Dorsolateral prefrontal cortex (tissue), 122 donors: ENCODE measurements at places on chromosomes 2 and 18.

GRCh38 chr2:236903978-236904377, 181.7 kb upstream of the COPS8 start:
- DNase-seq: no peak

DNA sequence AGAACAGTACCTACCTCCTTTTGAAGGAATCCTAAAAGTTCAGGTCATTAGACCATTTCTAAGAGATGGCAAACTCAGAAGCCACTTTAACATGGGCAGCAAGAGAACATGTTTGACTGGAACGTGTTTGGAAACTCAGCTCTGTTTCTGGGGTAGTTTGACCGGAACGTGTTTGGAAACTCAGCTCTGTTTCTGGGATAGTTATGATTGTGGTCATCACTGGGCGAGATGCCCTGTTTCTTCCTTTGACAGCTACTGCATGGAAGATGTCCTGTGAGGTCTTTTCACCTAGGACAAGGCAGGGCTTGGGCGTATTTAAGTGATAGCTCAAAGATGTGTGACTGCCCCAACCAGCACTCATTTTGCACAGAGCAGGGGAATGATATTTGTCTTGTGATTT, 19.9 kb upstream of the SERPINB13 start:
- DNase-seq: no peak

DNA sequence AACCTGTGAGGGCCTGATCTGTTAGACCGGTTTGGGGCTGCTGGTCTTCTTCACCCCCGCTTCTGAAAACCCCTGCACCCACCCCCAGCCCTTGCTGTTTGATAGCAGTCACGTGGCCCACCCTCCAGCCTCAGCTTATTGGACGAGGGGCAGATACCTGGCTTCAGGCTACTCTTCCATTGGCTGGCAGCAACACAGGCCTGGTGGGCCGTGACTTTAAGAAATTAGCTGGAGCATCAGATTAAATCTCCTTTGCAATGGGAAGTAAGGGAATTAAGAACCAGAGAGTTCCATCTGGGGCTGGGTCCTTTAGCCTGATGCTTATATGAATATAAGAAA, 107.3 kb downstream of the KLHL29 start:
- DNase-seq: no peak

GRCh38 chr2:9261231-9261883, 54.7 kb downstream of the ASAP2 start:
- no peak for DNase-seq

DNA sequence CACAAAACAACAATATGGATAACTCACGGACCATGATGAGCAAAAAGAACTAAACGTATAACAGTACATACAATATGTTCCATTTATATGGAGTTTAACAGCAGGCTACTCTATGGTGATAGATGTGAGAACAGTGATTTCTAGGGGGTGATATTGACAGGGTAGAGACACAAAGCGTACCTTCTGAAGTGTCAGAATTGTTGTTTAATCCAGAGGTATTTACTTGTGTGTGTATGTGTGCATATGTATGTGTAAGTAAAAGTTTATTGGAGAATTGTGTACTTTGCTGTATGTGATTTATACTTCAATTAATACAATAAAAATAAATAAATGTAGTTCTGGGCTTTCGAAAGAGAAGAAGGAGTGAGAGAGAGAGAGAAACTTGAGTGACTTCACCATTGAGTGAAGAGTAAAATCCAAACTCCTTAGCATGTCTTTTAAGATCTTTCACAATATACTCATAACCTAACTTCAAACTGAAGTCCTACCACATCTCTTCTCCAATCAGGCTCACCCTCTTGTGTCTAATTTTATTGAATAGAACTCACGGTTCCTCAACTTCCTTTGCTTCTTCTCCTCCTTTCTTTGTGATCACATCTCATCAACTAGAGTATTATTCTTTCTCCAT, 126.0 kb upstream of the KLF7 start:
- DNase-seq: no peak

DNA sequence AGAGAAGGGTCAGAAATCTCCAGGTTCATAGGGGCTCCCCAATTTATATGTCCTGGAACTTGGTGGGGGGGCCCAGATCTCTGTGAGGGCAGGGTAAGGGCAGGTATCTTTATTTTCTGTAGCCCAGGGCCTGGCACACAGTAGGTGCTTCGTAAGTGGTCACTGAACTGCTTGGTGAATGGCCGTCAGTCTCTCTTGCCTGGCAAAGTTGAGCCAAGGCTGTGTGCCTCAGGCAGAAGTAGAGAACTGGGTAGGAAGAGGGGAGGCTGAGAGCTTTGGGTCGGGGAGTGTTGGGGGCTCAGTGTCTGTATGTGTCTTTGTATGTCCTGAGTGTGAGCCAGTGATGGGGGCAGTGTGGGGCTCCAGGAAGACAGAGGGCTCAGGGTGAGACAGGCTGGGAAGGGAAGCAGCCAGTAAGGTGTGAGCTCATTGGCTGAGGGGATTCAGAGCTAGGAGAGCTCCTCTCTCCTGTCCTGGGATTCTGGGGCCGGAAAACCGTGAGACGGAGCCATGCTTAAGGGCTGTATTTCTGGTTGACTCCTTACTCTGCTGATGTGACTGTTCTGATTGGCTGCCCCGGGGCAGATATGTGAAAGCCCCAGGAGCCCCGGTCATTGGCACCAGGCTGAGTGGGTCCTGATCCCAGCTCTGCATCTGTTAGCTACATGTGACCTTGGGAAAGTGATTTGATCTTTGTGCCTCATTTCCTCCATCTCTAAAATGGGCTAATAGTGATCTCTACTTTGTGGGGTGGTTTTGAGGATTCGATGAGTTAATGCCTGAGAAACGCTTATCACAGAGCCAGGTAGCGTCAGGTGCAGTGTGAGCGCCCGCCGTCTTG, 30.3 kb downstream of the STEAP3 start:
- DNase-seq: no peak

GRCh38 chr2:229519655-229520430, 194.5 kb downstream of the DNER start:
- no peak for DNase-seq

- no peak for DNase-seq
These were observed 251.1 kb downstream of the TRIB2 start for GRCh38 chr2:12967804-12968203.

- no peak for DNase-seq
These were observed 33.7 kb downstream of the ABI2 start for GRCh38 chr2:203361922-203362321.

DNA sequence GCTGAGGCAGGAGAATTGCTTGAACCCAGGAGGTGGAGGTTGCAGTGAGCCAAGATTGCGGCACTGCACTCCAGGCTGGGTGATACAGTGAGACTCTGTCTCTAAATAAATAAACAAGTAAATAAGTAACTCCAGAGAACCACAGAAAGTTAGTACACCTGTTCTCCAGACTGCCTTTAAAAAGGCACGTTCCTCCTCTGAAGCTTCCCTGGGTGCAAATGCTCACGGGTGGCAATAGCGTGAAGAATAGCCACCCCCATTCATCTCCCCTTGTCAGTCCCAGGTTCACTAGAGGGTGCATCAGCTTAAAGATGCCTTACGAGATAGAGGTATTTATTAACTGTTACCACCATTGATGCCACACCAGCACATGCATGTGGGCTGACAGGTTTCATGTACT, 64.3 kb upstream of the RTN4 start:
- no peak for DNase-seq

DNA sequence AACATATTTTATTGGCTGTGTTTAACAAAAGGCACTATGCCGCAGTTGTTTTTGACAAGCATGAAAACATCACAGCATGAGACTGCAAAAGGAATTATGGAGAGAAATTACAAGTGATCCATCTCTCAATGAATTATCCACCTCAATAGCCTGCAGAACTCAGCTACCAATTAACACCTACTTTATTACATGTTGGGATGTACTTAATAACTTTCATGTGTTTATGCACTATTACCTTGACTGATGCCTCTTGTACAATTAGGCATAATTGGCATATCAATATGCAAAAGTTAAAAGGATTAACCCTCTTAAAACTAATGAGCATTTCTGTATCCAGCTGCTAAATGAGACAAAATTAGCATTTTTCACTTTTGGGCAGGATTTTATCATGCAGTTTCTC, 27.8 kb downstream of the ARHGAP15 start:
- no peak for DNase-seq

- no peak for DNase-seq
These were observed 144.9 kb downstream of the SCG2 start for GRCh38 chr2:223457301-223457700.

DNA sequence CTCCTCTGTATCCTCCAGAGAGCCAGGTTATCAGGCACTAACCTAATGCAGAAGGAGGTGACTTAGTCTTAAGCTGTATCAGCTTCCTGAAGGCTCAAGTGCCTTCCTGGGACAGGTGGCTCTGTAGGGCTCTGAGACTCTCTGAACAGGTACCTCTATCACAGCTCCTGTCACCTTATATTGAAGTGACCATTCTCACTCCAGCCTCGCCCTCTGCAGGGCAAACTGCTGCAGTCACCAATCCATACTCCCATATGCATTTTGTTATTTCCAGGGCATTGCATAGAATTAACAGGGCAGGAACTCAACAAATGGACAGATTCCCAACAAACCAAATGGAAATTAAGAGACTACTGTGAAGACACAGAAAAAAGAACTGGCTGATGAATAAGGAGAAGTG, 203.0 kb upstream of the REV1 start:
- DNase-seq: no peak

DNA sequence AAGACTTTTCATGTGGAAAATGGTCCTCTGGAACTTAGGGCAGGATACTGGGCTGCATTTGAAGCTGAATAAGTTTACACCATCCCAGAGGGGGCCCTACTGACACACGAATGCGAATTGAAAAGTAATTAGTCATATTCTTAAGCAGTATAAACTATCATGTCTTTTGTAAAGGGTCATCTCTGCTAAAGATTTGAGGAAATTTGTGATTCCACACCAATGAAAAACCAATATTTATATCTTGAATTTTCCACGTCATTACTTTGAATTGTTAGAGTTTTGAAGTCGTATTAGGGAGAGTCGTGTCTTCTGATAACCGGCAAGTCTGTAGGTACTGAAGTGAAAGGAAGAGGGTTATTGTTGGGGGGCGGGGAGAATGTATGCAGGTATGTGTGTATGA, 4.1 kb upstream of the OTX1 start:
- DNase-seq: no peak

DNA sequence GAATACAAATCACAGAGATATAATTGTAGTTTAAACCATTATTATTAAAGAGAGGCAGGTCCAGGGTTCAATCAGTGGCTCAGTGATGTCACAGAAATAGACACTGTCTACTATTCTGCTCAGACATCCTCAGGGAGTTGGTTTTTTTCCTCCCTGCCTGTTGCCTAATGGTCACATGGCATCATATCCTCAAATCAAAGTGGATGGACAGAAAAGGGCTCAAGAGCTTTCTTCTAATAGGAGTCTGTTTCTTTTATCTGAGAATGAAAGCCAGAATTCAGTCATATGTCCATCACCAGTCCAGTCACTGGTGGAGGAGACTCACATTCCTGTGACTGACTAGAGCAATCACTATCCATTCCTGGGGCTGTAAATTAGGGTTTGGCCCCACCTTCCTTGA, 27.9 kb upstream of the EPC2 start:
- DNase-seq: no peak

GRCh38 chr2:108266218-108266617, 22.5 kb upstream of the SULT1C2 start:
- DNase-seq: no peak

GRCh38 chr18:76462326-76462694, 32.7 kb downstream of the ZNF516 start:
- DNase-seq: no peak

GRCh38 chr2:241224851-241225438, 36.5 kb downstream of the ANO7 start:
- DNase-seq: no peak

- DNase-seq: no peak
These were observed 8.7 kb downstream of the FARP2 start for GRCh38 chr2:241364781-241365180.

DNA sequence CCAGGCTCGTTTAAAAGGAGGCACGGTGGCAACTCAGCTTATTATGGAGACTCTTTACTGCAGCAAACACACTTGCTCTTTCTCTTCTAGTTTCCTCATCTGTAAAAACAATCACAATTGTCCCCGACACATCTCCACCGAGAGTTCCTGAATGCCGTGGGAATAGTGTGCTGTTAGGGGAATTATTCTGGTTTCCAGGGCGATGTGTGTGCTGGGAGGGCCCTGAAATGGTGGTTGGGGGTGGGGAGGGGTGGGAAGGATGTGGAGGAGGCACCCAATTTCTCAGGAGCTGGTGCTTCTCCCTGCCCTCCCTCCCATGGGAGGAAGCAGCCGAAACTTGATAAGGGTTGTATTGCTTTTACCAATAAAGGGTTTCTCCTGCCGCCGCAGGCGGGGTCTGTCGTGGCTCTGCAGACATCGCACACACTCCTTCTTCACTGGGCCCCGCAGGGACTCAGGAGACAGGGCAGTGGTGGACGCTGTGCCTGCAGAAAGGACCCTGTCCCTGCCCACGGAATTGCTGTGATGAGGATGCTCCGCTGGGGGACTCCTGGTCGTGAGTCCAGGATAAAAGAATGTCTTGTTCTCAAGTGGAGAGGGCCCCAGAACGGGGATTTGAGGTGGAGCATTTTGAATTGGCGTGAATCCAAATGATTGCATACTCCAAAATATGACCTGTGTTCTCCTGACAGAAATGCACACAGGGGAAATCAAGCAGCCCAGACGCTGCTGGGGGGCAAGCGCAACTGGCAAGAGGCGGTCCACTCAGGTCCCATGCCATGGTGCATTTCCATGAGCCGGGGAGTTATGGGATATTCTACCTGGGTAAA, 119.2 kb downstream of the ACKR3 start:
- DNase-seq: no peak

GRCh38 chr2:204234248-204234647, 297.7 kb downstream of the ICOS start:
- no peak for DNase-seq

DNA sequence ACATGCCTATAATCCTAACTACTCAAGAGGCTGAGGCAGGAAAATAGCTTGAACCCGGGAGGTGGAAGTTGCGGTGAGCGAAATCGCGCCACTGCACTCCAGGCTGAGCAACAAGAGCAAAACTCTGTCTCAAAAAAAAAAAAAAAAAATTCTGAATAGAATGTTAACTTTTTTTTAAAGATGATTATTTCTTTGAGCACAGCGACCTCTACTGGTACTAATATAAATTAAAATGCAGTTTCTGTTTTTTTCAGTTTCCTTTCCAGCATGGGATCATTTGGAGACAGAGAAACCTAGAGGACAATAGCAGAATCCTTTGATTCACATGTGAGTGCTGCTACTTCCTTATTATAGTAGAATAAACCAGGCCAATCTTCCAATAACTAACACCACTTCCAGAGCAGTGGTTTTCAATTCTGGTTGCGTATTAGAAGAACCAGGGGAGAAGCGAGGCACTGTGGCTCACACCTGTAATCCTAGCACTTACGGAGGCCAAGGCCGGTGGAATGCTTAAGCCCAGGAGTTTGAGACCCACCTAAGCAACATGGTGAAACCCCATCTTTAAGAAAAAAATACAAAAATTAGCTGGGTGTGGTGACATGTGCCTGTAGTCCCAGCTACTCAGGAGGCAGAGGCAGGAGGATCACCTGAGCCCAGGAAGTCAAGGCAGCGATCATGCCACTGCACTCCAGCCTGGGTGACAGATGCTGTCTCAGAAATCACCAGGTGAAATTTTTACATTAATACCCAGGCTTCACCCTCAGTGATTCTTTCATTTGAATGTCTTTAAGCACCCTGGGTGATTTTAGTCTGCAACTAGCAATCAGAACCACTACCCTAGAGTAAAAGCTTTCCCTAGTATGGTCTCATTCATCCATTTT, 10.1 kb downstream of the SRSF7 start:
- DNase-seq: no peak
